Stimulated activated CD4-positive, alpha-beta T cell treated with anti-CD3 and anti-CD28 coated beads, Interleukin-4, amount 100 ng/mL, for 1 hour (primary cell): ENCODE measurements at places on chromosomes 7 and 10.
A peak's percentile ranks its signal among the peaks of the same experiment; 100 is the strongest.

GRCh38 chr7:95578299-95578855 lies 17.9 kb downstream of the PDK4 start:
- DNase-seq = no peak

DNA sequence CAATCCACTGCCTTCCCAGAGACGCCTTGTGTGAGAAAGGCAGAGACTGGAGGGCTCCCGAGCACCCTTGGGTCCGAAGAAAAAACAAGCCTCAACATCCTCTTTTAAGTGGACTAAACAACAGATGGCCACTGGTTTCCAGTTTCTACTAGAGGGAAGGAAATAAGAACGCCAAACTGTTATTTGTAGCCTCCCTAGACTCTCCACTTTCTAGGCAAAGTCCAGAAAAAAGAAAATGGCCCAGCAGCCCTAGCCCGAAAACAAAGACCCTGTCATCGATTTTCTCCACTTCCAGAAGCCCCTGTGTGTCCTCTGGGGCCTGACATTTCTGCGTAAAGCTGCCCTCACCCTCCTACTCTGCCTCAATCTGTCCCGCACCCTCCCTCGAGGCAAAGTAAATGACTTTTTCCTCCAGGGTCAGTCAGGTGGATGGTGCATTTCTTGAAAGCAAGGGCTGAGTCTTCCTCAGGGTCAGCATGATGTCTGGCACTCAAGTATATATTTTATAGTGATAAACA lies 6.0 kb downstream of the RGS10 start:
- DNase-seq = no peak

DNA sequence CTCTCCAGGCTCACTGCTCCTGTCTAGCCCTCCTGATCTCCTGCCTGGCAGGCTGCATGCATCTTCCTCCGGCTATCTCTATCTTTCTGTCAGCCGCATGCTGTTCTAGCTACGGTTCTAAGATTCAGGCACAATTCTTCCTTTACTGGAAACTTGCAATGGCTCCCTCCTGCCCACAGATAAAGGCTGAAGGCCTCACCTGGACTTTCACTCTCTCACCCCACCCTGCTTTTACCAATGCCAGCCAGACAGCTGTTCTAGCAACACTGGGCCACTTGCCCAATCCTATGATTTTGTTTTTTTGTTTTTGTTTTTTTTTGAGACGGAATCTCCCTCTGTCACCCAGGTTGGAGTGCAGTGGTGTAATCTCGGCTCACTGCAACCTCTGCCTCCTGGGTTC lies 38.3 kb downstream of the BEND7 start:
- DNase-seq = no peak

- peak; percentile 72 for DNase-seq
Measured at GRCh38 chr10:119542988-119543813, 682 bp upstream of the RGS10 start.

DNA sequence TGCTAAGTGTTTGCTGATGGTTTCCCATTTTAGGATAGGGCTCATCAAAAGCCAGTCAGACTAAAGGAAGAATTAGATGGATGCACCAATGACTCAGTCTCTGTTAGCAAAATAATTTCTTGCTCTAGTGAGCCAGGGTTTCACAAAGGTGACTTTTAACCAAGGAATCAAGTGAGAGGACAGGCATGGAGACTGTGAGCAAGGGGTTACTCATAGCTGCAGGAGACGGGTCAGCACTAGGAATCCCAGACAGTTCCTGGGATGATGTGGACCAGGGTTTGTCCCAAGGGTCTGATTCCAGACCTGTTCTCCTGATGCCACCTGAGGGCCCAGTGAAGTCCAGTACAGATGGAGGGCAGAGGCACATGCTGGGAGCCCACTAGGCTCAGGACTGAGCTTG lies 138.1 kb downstream of the NOC3L start:
- no peak for DNase-seq

DNA sequence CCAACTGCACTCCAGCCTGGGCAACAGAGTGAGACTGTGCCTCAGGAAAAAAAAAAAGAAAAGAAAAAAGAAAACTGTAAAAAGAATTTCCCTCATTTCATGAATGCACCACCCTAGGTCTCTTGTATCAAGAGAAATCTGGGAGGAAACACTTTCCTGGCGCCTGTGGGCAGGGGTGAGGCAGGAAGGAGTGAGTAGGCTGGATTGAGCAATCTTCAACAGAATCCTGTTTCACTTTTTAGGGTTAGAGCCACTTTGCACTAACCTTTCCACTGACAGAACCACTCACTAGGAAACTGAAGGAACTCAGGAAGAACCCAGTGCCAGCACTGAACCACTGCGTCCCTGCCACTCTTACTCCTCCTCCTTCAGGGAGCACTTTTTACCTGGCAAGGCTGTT lies 282.1 kb downstream of the CCDC3 start:
- no peak for DNase-seq

DNA sequence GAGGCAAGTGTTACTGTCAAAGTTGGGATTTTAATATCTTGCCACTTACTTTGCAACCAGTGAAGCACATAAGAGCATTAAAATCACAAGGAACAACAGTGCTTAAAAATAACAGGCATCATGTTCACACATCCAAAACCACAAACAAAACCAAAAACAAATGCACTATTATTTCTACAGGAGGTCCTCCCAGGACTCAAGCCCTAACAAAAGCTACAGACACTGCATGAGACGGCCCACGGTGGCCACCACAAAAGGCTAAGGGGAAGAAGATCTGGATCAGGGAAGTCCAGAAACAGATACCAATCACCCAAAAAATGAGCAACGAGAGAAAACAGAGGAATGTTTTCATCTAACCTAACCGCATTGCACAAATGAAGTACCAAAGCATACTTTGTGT lies 158.4 kb downstream of the ZMYND11 start:
- DNase-seq = no peak

GRCh38 chr7:155009570-155010157 lies 6.7 kb upstream of the PAXIP1 start:
- peak; percentile 30 for DNase-seq

- no peak for DNase-seq
Measured at GRCh38 chr7:29332875-29333855, 138.6 kb downstream of the CHN2 start.

DNA sequence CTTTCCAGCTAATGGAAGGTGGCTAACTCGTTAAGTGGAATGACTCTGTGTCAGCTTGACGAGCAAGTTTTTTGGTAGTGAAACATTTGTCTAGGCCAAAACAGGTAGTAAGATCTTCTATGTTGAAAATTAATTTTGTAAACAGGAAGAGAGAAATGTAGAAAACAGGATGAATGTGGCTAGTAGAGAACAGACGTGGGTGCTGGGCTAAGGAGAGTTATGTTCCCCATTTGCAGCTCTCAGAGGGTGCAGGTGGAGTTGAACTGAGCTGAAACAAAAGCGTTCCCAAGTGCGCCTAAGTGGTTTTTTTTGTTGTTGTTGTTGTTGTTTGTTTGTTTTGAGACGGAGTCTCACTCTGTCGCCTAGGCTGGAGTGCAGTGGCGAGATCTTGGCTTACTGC lies 59.5 kb upstream of the SRPK2 start:
- no peak for DNase-seq
